Stimulated activated CD4-positive, alpha-beta T cell treated with anti-CD3 and anti-CD28 coated beads, Interleukin-15, amount 100 ng/mL, for 24 hours (primary cell): ENCODE measurements at places on chromosomes 2 and 18.

- DNase-seq = no peak
These were observed 9.4 kb upstream of the SLC38A11 start for GRCh38 chr2:164964700-164965099.

- DNase-seq = peak; percentile 18
These were observed 937 bp upstream of the LANCL1 start for GRCh38 chr2:210477496-210477895.

- no peak for DNase-seq
These were observed 12.7 kb downstream of the GCKR start for GRCh38 chr2:27509326-27509725.

DNA sequence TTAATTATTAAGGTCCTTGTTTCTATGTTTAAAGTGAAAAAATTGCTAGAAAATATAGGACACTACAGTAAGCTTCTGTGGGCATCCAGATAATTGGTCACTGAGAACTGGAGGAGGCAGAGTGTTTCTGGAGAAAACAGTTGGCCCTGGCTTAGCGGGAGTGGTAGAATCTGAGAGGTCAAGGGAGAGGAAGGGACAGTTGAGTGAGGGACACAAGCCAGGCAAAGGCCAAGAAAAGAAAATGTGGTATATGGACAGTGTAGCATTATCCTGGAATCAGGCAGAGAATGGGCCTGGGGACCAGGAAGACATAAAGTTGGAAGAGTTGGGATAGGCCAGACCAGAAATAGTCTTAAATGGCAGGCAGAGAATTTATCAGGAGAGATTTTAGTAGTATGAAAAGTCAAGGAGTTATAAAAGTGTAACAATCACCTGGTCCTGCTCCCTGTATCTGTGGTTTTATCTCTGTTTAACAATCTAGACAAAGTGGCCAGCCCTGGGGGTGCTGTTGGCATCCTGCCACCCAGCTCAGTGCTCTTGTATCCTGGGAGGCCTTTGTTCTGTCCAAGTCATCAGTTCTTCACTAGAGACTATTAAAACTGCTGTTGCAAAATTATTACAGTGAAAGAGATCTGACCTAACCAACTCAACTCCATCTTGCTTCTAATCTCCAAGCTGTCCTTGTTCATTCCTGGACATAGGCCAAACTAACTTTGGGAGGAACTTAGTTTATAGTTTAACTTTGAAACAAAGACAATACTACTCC lies 15.4 kb upstream of the MSGN1 start:
- DNase-seq = no peak

- DNase-seq = no peak
These were observed 35.0 kb upstream of the CYP27A1 start for GRCh38 chr2:218746960-218747359.
